ENCODE measurements at places on chromosomes 5 and 9.

GRCh38 chr5:149916334-149917072 is 28.1 kb downstream of the PDE6A start:
- DNase-seq = no peak

- DNase-seq = no peak
Measured at GRCh38 chr9:116860509-116861120, 173.5 kb downstream of the TRIM32 start.

- DNase-seq = peak; percentile 5
Measured at GRCh38 chr9:89311346-89312221, 589 bp downstream of the CKS2 start.

DNA sequence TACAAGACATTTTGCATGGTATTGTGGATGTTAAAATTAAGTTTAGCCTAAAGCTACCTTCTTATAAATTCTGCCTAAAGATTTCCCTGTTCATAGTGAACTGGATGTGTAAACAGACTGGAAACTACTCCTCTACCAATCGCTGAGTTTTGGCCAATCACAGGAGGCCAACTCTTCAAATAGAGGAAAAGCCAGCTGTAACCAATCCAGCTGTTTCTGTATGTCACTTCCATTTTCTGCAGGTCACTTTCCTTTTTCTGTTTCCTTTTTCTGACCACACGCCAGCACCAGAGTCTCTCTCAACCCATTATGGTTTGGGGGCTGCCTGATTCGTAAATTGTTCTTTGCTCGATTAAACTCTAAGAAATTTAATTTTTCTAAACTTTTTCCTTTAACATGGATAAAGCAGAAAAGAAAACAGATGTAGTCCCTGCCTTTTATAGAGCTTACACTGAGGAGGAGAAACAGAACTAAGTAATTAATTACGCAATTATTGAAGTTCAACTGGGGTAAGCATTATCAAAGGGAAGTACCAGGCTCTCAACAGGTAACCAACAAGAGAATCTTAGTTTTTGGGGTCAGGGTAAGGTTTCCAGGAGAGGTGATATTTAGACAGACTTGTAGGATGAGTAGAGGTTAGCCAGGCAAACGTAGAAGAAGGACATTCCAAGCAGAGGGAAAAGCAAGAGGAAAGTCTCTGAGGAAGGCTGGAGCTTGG is 27.7 kb downstream of the RANBP3L start:
- DNase-seq = no peak

GRCh38 chr9:129140397-129141065 is 29.3 kb downstream of the PTPA start:
- DNase-seq = peak; percentile 31

DNA sequence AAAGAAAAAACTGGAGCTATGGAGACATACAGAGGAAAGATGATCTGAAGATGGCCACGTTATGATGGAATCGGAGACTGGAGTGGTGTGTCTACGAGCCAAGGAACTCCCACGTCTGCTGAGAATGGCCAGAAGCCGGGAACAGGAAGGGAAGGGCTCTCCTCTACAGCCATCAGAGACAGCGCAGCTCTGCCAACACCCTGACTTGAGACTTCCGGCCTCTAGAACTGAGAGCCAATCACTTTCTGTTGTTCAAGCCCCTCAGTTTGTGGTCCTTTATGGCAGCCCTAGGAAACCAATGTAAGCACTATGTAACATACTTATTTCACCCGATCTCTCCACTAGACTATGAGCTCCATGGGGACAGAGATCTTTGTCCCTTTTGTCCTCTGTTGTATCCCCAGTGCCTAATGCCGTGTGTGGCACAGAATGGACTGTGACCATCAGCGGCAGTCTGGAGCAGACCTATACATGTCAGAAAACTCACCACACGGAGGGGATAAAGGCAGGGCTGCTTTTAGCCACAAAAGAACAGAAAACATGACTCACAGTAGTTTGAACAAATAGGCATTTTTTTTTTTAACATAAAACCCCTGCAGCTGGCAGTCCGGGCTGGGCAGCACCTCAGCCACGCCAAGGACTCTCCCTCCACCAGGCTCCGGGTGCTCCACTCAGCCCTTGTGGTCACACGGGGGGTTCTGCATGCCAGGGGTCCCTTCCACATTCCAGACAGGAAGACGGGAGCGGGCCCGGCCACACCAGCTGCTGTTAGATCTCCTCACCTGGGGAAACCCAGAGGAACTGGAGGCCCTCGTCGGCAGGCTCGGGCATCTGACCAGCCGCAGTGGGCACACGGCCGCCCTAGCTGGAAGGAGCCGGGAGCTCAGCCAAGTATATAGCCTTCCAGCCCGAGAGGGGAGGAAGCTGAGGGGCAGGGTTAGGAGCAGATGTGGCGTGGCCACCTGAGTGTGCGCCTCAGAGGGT is 16.1 kb upstream of the MXD3 start:
- no peak for DNase-seq

- no peak for DNase-seq
Measured at GRCh38 chr5:5705010-5705409, 282.5 kb downstream of the ICE1 start.

GRCh38 chr5:76483881-76484280 is 80.8 kb downstream of the IQGAP2 start:
- DNase-seq = no peak

DNA sequence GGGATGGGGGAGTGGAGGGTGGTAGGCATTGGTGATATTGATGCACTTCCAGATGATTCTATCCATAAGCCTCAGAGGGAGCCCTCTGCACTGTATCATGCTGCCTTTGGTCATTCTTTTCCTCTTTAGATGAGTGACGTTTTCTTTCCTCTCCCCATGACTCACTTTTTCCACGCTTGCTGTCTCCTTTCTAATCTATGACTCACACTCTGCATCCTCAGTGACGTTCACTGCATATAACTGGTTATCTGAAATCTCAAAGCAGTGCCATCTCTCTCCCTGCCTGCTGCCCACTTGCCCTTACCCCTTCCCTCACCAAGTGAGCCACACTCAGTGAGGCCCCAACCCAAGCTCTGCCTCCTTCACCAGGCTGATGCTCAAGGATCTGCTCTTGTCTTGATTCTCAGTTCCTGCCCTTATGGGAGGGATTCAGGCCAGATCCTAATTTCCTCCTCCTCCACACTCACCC is 31.6 kb downstream of the PTGS1 start:
- no peak for DNase-seq

GRCh38 chr9:112505607-112506006 is 19.0 kb downstream of the KIAA1958 start:
- DNase-seq = no peak

DNA sequence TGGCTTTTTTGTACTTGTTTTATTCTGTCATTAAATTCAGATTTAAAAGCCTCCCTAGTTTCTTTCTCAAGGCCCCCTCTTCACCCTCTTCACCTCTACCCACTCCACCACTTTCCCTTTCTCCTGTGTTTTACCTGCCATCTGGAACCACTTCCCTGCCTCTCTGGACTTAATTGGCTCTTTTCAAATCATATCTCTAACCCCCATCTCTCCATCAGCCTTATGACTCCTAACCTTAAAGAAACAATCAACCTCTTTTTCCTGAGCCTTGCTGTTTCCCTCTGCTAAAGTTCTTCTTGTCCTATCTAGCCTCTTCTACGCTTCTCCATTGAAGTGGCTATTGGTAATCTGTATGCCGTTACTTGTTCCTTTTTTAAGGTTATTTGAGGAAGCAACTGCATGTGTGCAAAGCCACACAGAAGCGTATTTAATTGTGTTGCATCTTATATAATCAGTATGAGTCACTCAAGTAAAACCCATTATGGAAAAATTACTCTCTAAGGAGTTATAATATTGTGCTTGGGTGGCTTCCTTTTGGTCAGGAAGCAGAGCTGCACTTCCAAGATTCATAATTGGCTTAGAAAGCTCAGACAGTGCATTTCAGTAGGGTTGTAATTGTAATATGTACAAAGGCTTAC is 653.6 kb upstream of the ITGA1 start:
- no peak for DNase-seq

- no peak for DNase-seq
Measured at GRCh38 chr5:176814313-176814685, 3.9 kb downstream of the UNC5A start.

- DNase-seq = no peak
Measured at GRCh38 chr9:41229408-41230401, 40.6 kb upstream of the ZNG1F start.

GRCh38 chr5:138686668-138687067 is 66.6 kb upstream of the CTNNA1 start:
- no peak for DNase-seq

- DNase-seq = no peak
Measured at GRCh38 chr9:94110821-94111252, 26.6 kb downstream of the PTPDC1 start.

DNA sequence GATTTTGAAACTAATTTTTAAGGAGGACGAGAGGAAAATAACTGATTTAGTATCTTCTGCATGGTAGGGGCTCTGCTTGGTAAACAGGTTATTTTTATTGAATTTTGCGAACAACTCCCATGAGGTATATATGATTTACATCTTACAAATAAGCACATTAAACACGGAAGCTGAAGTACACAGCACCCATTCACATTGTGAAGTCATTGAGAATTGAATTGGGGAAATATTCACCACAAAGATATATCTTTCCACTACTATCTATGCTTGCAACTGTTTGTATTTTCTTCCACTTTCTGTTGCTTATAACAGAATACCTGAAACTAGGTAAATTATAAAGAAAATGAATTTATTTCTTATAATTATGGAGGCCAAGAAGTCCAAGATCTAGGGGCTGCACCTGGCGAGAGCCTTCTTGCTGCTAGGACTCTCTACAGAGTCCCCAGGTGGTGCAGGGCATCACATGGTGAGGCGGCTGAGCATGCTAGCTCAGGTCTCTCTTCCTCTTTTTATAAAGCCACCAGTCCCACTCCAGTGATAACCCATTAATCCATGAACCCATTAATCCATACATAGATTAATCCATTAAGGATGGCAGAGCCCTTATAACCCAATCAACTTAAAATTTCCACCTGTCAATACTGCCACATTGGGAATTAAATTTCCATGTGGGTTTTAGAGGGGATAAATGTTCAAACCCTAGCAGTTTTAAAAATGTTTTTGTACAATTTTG is 79.0 kb upstream of the ZNF608 start:
- no peak for DNase-seq

DNA sequence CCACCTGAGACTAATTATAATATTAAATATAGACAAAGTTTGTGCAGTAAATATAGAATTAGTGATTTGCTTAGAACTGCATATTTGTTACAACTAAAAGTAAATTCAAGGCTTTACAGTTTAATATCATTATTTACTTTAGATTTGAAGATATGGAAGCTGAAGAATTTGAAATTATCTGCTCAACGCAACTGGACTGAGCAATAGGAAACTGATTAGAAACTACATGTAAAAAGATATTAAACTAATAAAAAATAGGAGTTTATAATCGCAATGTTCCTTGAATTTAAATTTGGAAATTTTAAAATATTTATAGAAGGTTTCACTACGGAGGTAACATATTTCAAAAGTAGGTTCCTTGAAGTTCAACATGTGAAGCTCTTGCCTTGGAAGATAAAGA is 55.2 kb downstream of the CDH10 start:
- DNase-seq = no peak

DNA sequence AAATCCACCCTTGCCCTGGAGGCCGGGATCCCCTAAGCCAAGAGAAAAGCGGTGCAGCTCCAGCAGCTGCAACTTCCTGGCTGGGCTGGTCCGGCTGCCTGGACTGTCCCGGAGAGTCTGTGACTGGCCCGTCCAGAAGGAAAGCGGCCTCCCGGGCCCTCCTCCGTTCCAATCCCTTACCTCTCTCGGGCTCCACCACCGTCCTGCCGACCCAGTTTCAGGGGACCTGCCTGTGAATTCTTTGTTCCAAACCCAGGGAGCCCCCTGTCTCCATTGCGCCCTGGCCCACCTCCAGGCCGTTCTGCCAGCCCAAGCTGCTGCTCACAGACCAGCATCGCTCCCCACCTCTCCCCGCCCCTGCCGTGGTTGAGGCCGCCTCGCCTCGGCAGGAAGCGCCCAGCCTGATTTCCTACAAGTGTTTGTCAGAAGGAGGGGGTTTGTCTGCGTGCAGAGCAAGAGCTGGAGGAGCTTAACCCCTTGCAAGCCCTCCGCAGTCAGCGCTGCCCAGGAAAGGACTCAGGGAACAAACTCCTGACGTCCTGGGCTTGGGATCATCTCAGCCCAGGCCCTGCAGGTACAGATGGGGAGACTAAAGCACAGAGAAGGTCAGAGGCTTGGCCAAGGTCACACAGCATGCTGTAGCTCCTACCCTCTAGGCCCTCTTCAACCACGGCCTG is at the start of gene AKNA:
AKNA (minus strand) TSS at position 303 of the 677 bp plus-strand sequence. CDS start 6,649 bp downstream, outside the sequence.
- peak; percentile 87 for DNase-seq

DNA sequence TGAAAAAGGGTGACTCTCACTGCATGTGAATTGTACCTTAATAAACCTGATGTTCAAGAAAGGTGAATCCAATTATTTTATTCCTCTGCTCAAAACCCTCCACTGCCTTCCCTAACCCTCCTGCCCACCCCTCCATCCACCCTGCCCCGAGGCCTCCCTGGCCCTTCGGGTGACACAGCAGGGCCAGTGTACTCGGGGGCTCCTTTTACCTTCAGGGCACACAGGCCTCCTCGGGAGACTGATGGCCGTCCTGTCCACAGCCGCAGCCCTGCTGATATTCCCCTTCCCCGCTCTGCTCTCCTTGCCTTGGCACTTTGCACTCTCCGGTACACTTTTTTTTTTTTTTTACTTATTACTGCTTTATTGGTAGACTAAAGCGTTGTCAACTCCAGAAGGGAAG is 234.0 kb downstream of the CACNA1B start:
- DNase-seq = no peak

GRCh38 chr5:58717303-58718007 is 134.6 kb downstream of the RAB3C start:
- no peak for DNase-seq

DNA sequence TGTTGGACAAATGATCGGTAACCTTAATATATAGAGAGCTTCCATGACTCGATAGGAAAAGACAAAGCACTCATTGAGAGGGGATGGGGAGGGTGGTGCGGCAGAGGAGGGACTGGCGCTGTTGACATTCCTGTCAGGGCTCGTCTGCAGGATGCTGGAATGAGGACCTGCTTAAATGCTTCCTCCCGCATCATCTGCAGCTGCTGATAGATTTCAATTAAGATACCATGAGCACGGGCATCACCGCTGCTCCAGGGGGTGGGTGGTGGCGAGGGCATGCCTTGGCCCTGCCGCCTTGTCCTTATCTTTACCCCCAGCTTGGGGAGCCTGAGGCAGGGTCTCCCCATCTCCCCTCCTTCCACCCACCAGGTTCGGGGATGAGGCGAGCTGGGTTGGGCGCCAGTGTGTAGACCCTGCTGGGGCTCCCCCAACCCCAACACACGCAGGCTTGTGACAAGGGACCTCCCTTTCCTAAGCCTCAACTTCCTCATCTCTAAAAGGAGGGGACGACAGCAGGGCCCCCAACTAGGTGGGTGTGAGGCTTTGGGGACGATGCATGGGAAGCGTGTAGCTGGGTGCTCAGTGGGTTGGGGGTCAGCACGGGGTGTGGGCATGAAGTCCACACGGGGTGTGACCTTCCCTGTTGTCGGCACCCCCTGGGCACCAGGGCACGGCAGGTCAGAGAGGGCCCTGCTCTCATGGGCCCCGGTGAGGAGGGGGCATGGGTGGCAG is 11.7 kb upstream of the QRFP start:
- no peak for DNase-seq

DNA sequence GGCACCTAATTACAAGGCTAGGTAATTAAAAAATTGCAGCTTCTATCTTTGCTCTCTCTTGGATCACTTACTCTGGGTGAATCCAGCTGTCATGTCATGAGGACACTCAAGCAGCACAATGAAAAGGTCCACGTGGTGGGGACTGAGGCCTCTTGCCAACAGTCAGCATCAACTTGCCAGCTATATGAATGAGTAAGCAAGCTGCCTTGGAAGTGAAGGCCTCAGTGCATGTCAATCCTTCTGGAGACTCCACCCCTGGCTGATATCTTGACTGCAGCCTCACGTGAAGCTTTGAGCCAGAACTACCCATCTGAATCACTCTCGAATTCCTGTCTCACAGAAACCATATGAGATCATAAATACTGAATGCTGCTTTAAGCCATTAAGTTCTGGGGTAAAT is 140.5 kb downstream of the SNX18 start:
- no peak for DNase-seq

Measured in T-cell (primary cell).